ENCODE measurements at places on chromosomes 12 and 14.

- no peak for DNase-seq
Observed at GRCh38 chr12:116739381-116739887, 1.3 kb downstream of the RNFT2 start.

DNA sequence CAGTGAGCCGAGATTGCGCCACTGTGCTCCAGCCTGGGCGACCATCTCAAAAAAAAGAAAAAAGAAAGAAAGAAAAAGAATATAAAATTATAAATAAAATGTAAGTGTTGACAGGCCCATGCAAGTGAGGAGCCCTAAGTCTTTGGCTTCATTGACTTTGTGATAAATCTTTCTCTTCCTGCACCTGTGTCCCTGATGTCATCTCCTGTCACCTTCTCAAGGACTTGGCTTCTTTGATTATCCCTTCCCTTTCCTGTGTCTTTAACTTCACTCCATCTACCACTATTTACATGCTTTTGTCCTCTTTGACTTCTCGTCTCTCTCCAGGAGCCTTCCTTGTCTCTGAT lies 33.6 kb upstream of the WNK1 start:
- no peak for DNase-seq

- no peak for DNase-seq
Observed at GRCh38 chr12:105220150-105220928, 15.6 kb downstream of the APPL2 start.

DNA sequence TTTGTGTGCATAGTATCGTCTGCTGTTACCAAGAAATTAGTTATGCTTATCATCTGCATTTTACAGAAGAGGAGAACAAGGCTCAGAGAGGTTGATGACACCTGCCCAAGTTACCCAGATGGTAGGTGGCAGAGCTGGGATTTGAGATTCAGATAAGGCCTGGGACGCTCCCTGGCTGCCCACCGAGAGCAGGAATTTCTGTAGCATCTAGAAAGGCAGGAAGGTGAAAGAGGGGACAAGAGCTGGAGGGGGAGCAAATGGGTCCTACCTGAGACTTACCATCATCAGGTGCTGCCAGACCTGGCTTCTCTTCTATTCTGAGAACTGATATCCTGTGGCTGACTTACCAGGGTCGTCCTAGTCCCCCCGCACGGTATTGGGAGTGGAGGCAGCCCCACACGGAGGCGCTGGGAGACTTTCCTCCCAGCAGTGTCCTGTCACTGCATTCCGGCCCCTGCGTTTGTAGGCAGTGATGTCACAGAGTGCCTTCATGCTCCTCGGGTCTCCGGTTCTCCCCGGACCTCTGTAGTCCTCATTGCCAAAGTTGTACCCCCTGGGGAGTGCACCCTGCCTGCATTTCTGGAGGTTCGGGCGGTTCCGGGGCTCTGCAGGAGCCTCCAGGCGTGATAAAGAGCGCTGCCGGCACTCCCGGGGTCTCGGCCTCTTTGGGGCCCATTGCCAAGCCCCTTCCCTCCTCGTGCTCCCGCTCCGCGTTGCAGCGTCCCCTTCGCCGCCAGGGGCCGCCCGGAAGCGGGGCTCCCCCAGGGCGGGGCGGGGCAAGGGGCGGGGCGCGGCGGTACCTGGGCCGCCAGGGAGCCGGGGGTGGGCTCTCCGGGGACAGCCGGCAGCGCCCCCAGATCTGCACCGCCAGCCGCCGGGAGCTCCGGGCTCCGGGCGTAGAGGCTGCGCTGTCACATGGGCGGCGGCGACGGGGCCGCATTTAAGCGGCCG lies at the start of gene CABP1:
CABP1 (plus strand) TSS at position 856 of the 951 bp plus-strand sequence; CDS start at position 916, 60 bp downstream.
- DNase-seq, result peak; percentile 40

GRCh38 chr12:111426344-111427185 lies 20.8 kb downstream of the SH2B3 start:
- no peak for DNase-seq

DNA sequence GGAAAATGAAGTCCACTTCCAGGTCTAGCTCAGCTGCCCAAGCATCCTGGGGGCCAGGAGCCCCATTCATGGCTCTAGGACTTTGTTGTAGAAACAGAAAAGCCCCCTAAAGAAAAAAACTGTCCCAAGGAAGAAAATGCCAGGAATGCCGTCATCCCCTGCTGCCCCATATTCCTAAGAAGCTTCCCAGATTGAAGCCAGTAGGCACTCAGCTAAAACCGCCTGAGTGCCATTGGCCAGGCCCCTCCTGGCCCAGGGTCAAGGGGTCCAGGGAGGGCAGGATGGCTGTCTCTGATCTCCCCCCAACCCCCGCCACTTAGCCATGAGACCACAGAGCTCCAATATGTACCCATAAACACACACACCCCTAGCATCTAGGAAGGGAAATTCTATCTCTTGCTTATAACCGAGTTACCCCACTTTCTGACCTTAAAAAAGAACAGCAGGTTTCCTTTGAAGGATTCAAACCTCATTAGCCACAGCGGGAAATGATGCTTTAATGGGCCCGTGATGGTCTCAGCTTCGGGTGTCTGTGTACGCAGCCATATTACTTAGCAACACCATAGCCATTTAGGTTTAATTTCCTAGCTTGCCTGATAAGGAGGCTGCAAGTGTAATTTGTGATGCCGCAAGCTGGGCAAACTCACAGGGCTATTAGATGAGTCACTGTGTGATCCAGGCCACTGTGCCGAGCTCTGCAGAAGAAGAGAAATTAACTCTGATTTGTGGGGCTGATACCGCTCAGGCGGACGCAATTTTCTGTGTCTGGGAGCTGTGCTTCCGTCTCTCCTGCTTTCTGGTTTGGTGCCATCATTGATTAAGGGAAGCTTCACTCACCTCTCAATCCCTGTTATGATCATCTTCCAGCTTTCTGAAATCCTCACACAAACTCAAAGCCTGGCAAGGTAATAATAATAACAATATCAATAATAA lies 84.2 kb downstream of the GCH1 start:
- DNase-seq, result no peak

DNA sequence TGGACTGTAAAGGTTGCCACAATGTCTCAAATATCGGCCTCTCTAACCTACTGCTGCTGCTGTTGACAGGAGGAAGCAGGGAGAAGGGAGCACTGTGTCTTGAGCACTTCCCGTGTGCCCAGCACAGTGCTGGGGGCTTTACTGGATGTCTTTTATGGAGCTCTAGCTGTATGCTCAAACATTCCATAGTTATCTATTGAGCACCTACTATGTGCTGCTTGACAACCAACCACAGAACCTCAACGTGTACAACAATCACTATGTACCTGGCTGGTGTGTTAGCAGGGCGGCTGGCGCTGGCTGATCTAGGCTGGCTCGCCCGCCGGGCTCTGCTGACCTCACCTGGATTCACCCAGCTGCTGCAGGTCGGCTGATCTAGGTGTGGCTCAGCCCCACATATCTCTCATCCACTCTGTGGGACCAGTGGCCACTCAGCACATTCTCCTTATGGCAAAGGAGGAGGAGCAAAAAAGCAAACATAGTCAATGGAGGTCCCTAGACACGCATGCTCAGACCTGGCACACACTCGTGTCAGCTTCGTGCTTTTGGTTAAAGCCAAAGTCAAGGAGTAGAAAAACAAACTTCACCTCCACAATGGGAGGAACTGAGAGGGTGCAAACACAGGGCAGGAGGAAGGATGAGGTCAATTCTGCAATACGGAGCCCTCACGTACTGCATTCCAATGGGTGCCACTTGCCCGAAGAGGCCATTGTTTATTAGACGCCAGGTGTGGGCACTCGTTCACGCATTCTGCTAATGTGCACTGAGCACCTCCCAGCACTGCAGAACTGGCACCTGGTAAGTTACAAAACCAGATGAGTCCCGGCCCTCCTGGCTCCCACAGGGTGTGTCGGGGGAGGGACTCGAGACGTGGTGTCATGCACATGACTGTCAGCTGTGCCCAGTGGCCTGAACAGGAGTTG lies 147.2 kb downstream of the SCARB1 start:
- DNase-seq, result no peak

DNA sequence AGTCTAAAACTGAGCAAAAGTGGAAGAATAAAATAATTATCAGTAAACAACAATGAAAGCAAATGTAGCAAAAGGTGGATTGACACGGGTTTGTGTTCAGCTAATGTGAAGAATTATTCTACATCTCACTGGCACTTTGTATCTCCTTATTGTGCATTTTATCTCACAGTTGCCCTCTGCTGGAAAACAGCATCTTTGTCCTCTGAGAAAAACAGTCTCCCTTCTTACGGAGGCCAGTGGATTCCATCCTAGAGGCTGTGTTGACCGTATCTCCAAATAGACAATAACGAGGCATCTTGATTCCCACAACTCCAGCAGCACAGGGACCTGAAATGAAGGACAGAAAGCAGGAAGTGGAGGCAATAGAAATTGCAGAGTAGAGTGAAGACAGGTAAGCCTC lies 51.3 kb upstream of the PLBD1 start:
- no peak for DNase-seq

GRCh38 chr14:57960946-57961785 lies 95.3 kb upstream of the SLC35F4 start:
- no peak for DNase-seq

DNA sequence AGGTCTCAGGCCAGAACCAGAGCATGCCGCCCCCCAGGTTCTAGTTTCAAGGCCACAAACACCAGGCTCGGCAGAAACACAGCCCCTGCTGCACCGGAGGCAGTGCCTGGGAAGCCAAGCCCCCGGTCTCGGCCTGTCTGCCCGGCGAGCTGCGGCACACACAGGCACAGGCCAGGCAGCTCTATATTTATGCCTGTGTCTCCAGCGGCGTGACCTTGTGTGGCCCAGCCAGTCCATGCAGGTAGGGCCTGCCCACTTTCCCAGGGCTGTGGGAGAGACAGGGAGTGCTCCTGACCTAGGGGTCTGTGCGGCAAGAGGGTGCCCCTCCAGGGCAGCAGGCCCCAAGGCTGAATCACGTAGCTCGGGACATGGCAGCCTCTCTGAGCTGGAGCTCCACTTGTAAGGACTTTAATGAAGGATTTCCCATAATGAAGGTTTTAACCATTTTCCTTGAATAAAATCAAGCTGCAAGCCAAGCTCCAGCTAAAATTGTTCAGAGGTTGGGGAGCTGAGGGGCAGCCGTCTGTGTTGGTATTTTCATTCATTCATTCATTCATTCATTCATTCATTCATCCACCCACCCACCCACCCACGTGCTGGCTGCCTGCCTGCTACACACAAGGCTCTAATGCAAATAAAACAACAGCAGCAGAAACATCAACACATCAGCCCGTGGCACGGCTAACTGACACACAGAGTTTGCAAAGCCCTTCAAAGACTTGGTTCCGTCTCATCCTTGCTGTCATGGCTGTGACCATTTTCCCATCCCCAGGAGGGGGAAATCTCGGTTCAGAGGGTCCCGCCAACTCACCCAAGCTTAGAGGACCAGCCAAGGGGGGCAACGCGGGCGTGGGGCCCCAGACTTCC lies 92.0 kb downstream of the RFLNA start:
- no peak for DNase-seq

DNA sequence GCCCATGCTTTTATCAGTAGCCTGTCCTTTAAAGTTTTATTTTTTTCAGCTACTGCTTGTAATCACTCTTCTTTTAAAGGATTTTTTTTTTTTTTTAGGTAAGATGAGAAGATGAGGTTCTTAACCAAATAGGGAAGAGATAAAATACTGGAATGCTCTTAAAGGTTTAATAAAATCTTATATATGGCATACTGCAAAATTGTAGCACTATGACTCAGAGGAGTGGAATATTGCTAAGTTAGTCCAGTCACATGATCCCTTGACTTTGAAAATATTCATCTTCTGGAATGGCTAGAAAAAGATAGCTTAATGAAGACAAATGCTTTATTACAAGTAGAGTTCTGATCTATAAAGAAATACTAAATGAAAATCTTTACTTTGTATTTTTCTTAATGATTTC lies 116.6 kb downstream of the NAV3 start:
- no peak for DNase-seq

DNA sequence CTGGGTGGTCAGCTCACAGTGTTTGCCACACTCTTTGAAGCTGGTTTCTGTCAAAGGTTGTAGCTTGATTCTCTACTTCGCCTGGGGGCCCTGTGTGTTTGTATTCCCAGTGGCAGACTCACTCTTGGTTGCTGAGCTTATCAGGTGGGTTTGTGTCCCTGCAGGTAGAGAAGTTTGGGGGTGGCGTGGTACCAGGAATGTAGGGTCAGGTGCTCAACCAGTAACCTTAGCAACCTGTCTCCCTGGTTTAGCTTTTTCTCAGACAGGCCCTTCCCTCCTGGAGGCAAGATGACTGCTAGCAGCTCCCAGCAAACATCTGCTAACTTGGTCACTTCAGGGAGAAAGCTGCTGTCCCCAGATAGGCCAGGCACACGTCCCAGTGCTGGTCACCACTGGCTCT lies 352.2 kb downstream of the AACS start:
- no peak for DNase-seq

DNA sequence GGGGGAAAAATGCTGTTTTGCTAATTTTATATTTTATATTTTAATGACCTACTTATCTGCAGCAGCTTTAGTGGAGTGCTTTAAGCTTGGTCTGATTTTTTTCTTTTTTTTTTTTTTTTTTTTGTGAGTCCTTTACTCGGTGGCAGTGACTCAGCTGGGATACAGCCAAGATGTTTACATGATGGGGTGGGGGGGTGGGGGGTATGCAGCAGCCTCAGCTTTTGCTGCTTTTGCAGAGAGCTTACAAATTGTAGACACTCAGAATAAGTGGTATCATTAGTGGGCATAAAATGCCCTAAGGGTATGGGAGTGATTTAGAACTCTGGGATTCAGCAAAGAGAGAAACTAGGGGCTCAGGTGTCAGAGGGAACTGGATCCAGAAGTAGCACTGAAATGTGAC lies 38.2 kb upstream of the ARHGAP5 start:
- no peak for DNase-seq

DNA sequence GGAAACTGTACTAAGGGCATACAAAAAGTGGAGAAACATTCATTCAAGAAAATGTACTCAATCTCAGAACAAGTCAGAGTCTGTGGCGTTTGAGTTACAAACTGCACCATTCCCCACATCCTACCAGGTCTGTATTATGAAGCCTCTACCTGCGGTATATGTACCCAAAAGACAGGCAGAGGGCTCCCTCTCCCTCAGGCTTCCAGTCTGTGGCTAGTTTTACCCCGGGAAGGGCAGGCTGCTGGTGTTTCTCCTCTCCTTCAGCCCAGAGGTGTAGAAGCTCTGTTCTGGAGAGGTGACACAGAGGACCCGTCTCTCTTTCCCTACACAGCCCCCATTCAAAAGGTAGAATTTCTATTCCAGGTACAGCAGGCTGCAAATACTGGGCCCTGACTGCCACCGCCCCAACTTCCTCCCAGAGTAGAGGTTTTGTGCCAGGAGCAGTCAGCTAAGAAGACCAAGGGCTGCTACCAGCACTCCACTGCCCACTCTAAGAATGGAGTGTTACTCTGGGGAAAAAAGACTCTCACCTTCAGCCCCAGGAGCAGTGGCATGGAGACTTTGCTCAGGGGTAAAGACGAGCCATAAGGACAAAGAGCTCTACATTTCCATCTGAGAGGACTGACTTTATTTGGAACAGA lies 39.4 kb downstream of the PARP11 start:
- no peak for DNase-seq

DNA sequence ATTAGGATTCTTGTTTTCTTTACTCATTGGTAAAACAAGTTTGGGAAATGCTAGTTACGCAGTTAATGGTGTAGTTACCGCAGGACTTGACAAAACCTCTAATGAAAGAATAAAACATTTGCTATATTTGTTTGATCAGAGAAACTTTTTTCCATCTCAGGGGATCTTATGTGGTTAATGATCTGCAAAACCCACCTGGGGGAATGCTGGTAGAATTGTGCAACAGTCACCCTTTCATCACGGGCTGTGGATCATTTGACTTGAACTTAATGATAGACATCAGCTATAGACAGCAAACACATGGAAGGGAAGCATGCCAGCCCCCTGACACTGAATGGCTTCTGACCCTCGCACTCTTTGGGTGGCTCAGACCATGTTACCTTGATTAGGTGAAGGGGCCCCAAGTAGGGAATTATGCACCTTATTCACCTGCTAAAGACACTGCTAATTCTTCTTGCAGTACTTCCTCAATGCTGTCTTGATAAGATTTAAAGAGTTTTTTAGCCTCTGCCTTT lies 84.2 kb downstream of the PDE3A start:
- no peak for DNase-seq
